ENCODE measurements at places on chromosomes 1 and 21.

DNA sequence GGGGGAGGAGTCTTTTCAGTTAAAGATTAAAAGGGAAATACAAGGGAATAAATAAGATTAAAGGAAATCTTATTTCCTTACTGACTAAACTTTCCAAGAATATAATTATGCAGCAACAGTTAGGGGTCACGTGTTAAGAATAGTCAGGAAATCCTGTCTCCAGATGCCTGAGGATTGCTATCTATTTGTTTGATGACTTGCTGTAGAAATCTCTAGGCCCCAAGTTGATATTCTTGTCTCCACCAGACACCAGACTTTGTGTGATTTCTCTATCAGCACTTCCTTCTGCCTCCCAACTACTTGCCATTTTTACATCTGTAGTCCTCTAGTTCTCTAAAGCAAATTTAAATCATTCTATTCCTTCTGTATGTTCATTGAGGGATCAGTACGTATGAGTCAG, 77.5 kb downstream of the RPAP2 start:
- H3K4me3 ChIP-seq, result no peak overlapping the region
- H3K27me3 ChIP-seq, result no peaks in the 10 kb centered on the region
- DNase-seq, result no peak
- no peaks in the 10 kb centered on the region for H3K4me1 ChIP-seq
- H3K36me3 ChIP-seq, result no peaks in the 10 kb centered on the region
- no peak overlapping the region for H3K27ac ChIP-seq

DNA sequence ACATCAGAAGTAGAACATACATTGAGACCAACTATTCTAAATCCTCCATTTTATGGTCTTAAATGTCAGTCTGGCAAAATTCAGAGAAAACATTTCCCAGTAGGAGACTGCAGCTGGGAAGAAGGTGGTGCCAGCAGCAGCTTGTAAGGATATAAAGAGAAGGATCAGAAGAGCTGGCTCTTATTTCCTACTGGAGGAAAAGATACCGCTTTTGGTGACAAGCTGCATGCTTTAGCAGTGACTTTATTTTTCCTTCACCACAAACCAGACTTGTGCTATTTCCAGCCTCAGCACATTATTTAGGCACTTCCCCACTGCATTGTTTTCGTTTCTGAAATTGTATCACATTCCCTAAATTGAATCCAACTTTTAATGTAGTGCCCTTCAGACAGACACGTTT, 28.4 kb downstream of the RNF11 start:
- H3K4me1 ChIP-seq, result peaks cover 4% of the 10 kb centered on the region
- no peaks in the 10 kb centered on the region for H3K27me3 ChIP-seq
- H3K4me3 ChIP-seq, result no peak overlapping the region
- no peak overlapping the region for H3K27ac ChIP-seq
- DNase-seq, result no peak

DNA sequence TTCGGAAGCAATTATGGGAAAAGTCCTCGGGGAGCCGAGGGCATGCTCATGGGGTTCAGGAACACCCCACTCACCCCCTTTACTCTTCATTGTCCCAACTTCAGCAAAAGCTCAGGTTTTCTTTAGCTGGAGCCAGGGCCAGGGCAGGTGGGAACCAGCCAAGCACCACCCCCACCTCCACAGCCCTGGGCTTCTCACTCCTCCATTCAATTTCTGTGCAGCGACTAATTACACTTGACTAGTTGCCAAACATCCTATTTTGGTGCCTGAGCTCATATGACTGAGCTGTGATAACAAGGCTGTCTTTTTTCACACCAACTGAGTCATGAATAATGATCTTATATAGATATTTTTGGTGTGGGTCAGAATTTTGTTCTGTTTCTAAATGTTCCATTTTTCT, 257.2 kb upstream of the AJAP1 start:
- peaks cover 13% of the 10 kb centered on the region for H3K27me3 ChIP-seq
- H3K27ac ChIP-seq, result no peak overlapping the region
- no peak overlapping the region for H3K4me3 ChIP-seq
- no peak for DNase-seq

DNA sequence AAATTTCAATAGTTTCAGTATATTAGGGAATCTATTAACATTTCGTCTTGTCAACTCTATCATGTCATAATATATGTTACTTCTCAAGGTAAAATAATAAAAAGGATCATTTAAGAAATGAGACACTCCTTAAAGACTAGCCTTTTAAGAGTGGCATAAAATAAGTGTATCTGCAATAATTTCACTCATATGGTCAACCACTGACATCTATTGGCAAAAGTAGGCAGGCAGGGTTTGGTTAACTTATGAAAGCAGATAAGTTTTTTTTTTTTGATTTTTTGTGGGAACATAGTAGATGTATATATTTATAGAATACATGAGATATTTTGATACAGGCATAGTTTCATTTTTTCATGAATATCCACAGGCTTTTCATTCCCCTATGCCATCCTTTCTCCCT, 5.5 kb upstream of the RGS21 start:
- H3K27ac ChIP-seq, result no peak overlapping the region
- no peaks in the 10 kb centered on the region for H3K27me3 ChIP-seq
- H3K4me1 ChIP-seq, result no peaks in the 10 kb centered on the region
- H3K4me3 ChIP-seq, result no peak overlapping the region

GRCh38 chr1:220684890-220685289, 5.3 kb upstream of the C1orf115 start:
- no peak overlapping the region for H3K4me3 ChIP-seq
- H3K27me3 ChIP-seq, result no peaks in the 10 kb centered on the region
- H3K27ac ChIP-seq, result no peak overlapping the region
- no peak for DNase-seq
- no peaks in the 10 kb centered on the region for H3K36me3 ChIP-seq
- peaks cover 3% of the 10 kb centered on the region for H3K4me1 ChIP-seq
